ENCODE measurements at places on chromosomes 11 and 22.

- no peak for DNase-seq
These were observed 2.5 kb downstream of the TSPO start for GRCh38 chr22:43153899-43154298.

- no peak for DNase-seq
These were observed 77.5 kb upstream of the MYOD1 start for GRCh38 chr11:17641792-17642350.

GRCh38 chr11:897253-898142 lies 13.1 kb downstream of the CHID1 start:
- DNase-seq: no peak

DNA sequence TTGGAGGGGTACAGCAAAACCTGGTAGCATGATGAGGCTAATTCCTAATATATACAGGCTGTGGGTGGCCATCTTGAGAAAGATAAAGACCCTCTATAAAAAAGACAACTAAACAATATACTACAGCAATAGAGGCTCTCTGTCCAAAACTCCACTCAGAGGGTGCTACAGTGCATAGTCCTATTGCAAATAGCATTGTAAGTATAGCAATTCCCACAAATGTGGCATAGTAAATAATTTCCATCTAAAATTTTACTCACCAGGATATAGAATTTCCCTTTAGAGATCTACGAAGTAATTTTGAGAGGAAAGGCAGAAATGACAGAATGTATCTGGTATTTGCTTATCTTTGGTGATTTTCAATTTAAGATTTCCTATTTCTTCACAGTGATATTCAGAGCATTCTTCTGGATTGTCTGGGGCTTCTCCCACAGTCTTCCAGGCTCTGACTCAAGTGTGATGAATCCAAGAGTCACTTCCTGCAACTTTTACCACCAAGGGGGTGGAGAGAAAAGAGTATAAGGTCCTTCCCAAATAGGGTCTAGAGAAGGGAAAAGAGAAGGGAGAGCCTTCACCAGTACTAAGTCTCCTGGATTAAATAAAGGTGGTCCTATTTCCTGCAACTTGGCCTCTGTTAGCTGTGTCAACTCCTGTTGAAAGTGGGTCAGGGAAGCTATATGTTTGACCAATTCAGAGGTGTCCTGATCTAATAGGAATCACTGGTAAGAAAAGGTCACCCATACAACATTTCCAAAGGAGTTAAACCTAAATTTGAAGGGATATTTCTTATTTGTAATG lies 1054.7 kb upstream of the CNTN5 start:
- DNase-seq: no peak

- DNase-seq: no peak
These were observed 3.7 kb downstream of the ASPHD2 start for GRCh38 chr22:26432619-26433311.

- DNase-seq: no peak
These were observed 177.4 kb downstream of the BUD13 start for GRCh38 chr11:116595305-116595880.

DNA sequence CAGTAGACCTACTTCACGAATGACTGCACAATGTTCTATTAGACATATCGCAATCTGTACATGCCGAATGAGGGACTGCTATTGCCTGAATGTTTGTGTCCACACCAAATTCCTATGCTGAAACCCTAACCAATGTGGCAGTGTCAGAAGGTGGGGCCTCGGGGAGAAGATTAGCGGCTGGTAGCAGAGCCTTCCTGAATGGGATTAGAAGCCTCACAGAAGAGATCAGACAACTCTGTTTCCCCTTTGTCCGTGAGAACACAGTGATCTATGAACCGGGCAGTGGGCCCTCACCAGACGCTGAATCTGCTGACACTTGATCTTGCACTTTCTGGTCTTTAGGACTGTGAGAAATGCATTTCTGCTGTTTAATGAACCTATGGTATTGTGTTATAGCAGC lies 33.1 kb downstream of the LRFN4 start:
- no peak for DNase-seq

GRCh38 chr22:27627444-27627833 lies 174.1 kb downstream of the MN1 start:
- no peak for DNase-seq

DNA sequence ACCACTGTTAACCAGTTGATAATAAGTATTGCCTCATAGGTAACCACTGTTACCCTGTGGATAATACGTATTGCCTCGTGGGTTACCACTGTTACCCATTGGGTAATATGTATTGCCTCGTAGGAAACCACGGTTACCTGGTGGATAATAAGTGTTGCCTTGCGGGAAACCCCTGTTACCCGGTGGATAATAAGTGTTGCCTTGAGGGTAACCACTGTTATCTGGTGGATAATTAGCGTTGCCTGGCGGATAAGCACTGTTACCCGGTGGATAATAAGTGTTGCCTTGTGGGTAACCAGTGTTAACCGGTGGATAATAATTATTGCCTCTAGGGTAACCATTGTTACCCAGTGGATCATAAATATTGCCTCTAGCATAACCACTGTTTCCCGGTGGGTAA lies 27.3 kb upstream of the NXPE4 start:
- DNase-seq: no peak

- DNase-seq: no peak
These were observed 20.2 kb downstream of the MMP27 start for GRCh38 chr11:102685338-102685737.

DNA sequence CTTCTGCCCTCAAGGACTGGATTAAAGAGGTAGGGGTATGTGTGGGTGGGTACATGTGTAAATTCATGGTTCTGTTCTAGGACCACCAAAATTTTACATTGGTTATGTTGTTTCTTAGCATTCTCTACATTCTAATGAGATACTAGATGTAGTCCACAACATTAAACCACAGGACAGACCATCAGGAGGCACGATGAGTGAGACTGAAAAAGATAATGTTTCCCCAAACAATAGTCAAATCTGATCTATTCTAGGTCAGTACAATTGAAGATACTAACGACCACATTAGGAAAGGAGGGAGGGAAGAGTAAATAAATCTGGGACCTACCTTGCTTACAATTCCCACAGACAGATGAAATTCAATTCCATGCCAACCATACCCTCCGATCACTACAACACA lies 42.2 kb downstream of the MRTFA start:
- DNase-seq: no peak

GRCh38 chr11:36270701-36271100 lies 18.5 kb downstream of the COMMD9 start:
- no peak for DNase-seq

- peak; percentile 91 for DNase-seq
These were observed 17.3 kb upstream of the PRR5 start for GRCh38 chr22:44684506-44685383.

- no peak for DNase-seq
These were observed 1270.6 kb downstream of the LRRC4C start for GRCh38 chr11:40188848-40189247.

DNA sequence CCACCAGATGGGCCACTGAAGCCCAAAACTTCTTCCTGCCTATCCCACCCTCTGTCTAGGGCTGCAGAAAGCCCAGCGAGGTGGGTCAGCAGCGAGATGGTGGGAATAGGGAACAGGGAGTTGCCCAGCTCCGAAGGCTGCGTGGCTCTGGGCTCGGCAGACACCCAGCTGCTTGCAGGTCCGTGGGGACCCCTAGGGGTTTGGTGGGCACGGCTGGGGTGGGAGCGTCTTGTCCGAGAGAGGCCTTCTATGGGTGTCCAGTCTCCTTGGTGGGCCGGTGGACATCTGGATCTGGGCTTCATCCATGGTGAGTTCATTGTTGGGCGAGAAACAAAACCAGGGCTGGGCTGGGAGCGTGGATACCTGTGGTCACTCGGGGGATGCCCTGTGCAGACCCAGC lies 1211.0 kb downstream of the BRD1 start:
- DNase-seq: no peak

GRCh38 chr11:8917157-8917825 lies 6.3 kb downstream of the AKIP1 start:
- DNase-seq: no peak

DNA sequence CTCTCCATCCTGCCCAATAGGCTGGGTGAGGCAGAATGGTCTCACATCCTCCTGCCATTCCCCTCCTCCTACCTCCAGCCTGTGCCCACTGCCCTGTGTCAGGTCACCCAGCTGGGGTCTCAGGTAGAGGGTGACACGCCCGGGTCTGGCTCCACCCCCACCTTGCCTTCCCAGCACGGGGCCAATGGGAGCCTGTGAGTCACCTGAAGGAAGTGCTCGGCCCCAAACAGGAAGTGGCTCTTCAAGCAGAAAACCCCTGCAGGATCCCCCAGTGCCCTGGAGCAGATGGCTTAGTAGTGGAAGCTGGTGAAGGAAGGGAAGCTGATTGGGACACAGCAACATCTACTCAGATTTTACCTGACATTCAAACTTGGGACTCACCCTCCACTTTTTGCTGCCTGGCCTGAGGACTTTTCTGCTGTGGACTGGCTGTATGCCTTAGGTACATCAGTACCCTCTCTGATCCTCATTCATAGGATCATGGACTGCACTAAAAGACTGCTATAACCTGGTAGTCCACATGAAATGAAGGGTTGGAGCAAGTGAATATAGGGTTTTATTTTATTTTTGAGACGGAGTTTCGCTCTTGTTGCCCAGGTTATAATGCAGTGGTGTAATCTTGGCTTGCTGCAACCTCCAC lies 33.4 kb downstream of the GDPD5 start:
- DNase-seq: peak; percentile 74

GRCh38 chr11:68431984-68432645 lies 28.4 kb upstream of the PPP6R3 start:
- DNase-seq: no peak

DNA sequence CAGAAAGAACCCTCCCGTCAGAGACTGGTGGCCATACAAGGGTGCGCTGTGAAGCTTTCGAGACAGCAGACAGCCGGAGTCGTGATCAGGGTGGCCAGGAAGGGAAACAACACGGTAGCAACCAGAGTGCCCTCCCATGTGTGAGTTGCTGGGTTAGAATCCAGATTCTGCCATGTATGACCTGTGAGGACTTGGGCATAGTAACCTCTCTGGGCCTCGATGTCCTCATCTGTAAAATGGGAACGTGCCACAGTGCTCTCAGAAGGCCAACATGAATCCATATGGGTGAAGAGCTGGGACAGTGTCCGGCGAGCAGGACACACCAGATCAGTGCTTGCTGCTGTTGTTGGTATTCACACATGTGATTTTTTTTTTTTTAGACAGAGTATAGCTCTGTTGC lies 7.6 kb upstream of the FGF3 start:
- DNase-seq: no peak

DNA sequence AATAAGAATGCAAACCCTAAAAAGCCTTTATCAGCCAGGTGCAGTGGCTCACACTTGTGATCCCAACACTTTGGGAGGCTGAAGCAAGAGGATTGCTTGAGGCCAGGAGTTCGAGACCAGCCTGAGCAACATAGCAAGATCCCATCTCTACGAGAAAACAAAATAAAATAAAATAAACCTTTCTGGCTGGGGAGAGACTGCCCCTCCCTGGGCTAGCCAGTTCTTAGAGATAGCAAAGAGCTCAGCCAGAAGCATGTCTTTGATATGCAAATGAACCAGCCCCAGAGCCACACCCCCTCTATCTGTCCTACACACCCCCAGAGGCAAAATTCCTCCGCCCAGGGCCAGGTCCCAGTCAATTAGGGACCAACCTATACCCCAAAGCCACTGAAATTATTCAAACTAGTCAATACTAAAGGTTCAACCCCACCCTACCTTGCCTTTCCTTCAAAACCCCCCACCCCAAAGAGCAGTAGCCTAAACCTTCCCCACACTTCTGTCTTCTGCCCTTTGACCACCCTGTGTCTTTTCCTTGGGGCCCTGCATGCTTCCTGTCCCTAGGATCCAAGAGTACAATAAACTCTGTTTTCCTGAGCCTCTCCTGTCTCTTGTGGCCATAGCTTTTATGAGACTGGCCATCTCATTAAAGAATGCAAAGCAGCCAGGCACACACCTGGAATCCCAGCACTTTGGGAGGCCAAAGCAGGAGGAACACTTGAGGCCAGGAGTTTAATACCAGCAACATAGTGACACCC lies 37.3 kb upstream of the CXCR5 start:
- no peak for DNase-seq

GRCh38 chr22:32407936-32408335 lies 4.1 kb downstream of the RTCB start:
- DNase-seq: no peak

DNA sequence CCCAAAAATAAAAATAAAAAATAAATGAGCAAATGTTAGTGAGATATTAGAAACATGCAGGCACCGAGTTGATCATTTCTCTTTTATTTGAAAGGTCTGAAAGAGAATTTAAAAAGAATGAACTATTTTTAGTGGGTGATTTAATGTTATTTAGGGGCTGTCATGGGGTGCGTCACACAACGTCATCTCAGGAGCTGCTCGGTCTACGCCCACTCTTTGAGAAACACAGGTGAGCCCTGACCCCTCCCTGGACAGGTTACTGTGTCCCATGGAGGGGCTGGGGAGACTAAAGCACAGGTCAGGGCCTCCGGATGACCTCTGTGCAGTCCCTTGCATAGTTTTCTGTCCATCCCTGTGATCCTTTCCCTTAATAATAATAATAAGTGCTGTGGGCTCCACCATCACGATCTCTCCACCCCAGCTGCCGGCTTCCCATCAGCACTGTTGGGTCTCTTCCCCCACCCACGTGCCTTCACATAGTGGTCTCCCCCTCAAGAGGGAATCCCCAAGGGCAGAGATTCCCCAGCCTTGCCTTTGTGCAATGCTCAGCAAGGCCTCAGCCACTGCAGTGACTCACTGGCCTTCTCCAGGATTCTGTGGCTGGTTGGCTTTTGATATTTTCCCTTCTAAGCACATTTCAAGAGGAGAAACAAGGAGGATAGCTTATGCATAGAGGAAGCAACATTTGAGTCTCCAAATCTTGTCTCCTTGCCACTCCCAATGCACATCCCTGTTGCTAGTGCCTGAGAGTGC lies 159.9 kb downstream of the TTC17 start:
- no peak for DNase-seq
